NCI-H2107 (cell line): ENCODE measurements at places on chromosomes 1 and 21.

GRCh38 chr1:93614541-93614940 is 67.1 kb downstream of the BCAR3 start:
- no peak for DNase-seq

DNA sequence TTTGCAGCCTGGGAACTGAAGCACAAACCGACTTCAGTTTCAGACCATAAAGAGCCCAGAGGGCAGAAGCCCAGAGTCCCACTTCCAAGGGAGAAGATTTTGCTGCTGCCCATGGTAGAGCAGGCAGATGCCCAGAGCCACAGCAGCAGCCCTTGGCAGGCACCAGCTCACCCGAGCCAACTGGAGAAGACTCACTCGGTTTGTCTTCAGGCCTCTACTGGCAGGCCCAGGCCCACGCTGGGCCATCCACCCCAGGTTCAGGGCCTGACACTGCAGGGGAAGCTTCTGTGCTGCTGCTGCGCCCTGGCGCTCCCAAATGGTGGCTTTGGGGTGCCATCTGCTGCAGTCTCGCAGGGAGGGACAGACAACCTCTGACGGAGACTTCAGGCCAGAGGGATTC is 33.3 kb downstream of the SLC66A1 start:
- no peak for DNase-seq

GRCh38 chr21:17279663-17280062 is 233.2 kb upstream of the CXADR start:
- DNase-seq: no peak

GRCh38 chr1:206970446-206970845 is at the start of gene FCAMR:
FCAMR (minus strand) TSS chr1:206970460; CDS start chr1:206970125, 335 bp downstream.
- no peak for DNase-seq

GRCh38 chr1:116561563-116561962 is 9.3 kb downstream of the CD58 start:
- no peak for DNase-seq

DNA sequence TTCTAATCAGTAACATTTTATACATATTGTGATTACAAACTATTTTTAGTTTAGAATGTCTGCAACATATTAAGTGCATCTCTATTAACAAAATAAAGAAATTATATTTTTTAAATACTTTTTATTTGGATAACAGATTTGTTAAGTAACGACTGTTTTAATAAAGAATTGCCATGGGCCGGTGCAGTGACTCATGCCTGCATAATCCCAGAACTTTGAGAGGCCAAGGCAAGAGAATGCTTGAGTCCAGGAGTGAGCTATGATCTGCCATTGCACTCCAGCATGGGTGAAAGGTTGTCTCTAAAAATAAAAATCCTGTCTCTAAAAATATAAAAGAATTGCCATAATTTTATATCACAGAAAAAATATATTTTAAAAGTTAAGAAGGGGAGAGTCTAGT is 4.1 kb downstream of the LRRIQ3 start:
- DNase-seq: no peak

DNA sequence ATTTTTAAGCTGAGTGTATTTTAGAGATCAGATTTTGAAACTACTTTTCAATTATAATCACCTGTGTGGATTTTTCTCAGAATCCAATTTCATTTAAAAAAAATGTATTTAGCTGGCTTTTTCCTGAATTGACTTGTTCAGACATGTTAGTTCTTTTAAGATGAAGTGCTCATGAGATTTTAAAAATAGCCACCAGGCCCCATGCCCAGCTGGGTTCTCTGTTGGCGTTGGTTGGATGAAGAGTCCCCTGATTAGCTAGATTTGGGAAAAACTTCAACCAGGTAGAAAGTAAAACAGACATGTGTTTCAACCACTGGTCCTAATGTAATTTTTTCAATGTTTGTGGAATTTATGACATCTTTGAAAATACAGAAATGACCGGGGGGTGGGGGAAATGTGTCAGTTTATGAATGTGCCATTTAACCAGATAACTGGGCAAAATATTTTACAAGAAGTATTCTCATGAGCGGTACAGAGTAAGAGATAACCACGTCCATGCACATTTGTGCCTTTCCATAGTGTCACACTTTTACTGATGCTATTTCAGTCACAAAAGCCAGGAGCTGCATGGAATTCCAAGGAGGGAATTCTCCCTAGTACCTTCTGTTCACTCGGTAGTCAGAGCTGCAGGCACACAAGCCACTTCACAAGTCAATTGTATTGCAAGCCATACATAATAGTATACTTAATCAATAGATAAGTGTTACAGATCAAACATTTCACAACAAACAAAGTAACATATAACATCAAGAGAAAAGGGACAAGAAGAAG is 51.1 kb downstream of the KCNK1 start:
- no peak for DNase-seq

GRCh38 chr1:168333562-168334276 is 53.0 kb downstream of the TBX19 start:
- DNase-seq: no peak

- no peak for DNase-seq
Observed at GRCh38 chr1:107262467-107263286, 121.8 kb downstream of the NTNG1 start.

DNA sequence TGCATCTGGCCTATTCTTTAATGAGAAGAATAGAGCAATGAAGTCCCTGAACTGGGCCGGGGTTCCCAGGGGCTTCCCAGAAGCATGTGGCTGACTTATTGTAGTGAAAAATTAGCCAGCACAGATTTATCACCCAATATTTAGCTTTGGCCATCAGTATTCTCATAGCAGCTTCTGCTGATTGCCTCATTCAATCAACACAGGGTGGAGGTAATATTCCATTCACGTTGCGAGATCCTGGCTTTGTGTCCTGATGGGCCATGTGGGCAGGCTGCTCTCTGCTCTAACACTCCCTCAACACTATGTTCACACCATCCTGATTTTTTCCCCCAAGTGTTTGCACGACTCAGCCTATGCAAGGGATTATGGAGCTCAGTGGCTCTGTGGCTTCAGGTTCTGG is 21.5 kb upstream of the LAMTOR5 start:
- DNase-seq: no peak

DNA sequence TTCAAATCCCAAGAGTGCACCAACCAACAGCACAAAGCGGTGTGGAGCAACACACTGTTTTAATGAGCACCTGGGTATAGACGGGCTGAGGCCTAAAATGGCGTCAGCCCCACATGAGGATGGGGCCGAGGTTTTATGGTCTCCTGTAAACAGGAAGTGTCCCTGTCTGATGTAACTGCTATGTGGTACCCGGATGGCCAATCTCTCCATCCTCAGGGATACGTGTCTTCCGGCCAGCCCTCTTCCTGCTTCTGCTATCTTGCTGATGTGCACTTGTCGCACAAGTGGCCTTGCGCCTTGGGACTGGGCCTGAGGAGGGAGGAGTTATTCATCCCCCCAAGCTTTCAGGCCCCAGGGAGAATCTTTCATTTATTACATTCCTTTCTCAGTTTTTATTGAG is 73.5 kb downstream of the CNST start:
- DNase-seq: no peak

GRCh38 chr1:47697616-47698335 is 259.9 kb downstream of the FOXD2 start:
- DNase-seq: no peak

GRCh38 chr1:176976225-176976624 is 188.3 kb downstream of the ASTN1 start:
- DNase-seq: no peak

GRCh38 chr1:114495486-114495885 is 15.5 kb downstream of the TRIM33 start:
- DNase-seq: no peak

DNA sequence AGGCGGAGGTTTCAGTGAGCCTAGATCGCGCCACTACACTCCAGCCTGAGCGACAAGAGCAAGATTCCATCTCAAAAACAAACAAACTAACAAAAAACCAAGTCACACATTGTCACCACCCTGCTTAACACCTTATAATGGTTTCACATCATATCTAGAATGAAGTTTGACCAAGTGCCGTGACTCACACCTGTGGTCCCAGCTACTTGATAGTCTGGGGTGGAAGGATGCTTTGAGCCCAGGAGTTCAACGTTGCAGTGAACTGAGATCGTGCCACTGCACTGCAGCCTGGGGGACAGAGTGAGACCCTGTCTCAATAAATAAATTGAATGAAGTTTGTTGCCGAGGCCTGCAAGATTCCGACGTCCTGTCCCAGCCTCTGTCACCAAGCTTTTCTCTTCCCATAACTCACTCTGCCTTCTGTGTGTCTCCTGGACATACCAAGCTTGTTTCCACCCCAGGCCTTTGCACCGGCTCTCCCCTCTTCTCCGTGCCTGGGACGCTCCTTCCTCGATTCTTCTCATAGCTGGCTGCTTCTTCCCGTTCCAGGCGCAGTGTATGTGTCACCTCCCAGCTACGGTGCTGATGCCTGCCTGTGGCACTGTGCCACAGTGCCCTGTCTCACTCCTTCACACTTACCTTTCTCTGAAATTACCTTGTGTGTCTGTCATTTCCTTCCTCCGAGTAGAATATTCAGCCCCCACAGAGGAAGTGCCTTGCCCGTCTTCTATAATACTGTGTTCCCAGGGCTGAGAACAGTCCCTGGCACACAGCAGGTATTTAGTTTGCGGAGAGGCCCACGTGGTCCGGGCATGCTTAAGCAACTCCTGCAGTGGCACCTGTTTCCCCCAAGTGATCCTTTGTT is 3.8 kb upstream of the SELENON start:
- DNase-seq: peak; percentile 58

- DNase-seq: no peak
Observed at GRCh38 chr1:116706123-116706522, 38.6 kb upstream of the IGSF3 start.
